ENCODE measurements at places on chromosomes 6 and 20.

- DNase-seq, result peak; percentile 11
Measured at GRCh38 chr6:40148882-40149573, 214.8 kb upstream of the MOCS1 start.

GRCh38 chr6:48766349-48766748 lies 655.4 kb upstream of the PTCHD4 start:
- no peak for DNase-seq

GRCh38 chr20:40956542-40957264 lies 71.9 kb upstream of the TOP1 start:
- DNase-seq, result no peak

GRCh38 chr20:20018366-20018765 lies 1.2 kb downstream of the NAA20 start:
- no peak for DNase-seq

GRCh38 chr6:31737315-31737990 lies 1.1 kb upstream of the CLIC1 start:
- DNase-seq, result peak; percentile 62

DNA sequence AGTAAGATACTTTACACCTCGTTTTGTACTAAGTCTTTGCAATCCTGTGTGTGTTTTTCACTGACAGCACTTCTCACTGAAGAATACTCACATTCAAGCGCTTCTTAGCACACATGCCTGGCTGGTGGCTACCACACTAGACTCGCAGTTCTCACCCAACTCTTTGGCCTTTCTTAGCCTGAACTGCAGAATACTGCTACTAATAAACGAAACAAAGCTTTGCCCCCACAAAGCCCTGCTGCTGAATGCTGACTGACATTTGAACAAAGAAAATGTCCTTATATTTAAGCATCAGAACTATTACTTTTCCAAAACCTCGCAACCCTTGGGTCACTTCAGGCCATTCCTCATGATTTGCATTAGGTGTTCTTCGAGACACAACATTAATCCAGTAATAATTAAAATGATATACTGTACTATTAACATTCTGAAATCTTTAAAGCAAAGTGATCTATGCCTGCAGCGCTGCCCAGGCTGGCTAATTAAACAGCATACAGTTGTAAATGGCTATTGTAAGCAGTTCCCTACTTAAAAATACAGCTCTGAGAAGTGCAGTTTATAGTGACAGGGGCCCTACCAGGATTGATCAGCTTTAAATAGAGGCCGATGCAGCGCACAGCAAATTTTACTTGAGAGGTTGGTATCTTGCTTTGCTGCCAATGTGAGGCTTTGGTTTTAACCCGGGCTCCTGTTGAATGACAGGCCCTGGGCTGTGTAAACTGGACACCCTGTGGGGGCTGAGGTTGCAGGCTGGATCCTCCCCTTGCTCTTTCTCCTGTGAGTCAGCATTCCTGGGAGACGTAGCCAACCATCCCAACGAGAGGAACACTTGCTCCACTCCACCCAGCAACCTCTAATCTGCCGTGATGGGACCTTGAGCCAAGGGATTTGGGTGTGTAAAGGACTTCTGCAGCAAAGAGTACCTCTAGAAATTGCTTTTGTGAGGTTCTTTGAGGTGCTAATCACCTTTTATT lies 899.0 kb downstream of the TFAP2A start:
- no peak for DNase-seq

GRCh38 chr20:44720621-44720996 lies 5.4 kb downstream of the CCN5 start:
- no peak for DNase-seq

Measured in WERI-Rb-1 (cell line).